ENCODE measurements at places on chromosomes 2 and 18. TPM values are rescaled to one million over a fixed set of nuclear protein-coding genes. Genes with fewer than 3 reads are reported as not detected.

GRCh38 chr2:60641811-60642788, 88.6 kb upstream of the BCL11A start:
- no peak for DNase-seq

The PTCD3 gene
- total RNA-seq, result 59.6 TPM

GRCh38 chr2:239805414-239805813, 219.7 kb downstream of the NDUFA10 start:
- no peak for DNase-seq

DNA sequence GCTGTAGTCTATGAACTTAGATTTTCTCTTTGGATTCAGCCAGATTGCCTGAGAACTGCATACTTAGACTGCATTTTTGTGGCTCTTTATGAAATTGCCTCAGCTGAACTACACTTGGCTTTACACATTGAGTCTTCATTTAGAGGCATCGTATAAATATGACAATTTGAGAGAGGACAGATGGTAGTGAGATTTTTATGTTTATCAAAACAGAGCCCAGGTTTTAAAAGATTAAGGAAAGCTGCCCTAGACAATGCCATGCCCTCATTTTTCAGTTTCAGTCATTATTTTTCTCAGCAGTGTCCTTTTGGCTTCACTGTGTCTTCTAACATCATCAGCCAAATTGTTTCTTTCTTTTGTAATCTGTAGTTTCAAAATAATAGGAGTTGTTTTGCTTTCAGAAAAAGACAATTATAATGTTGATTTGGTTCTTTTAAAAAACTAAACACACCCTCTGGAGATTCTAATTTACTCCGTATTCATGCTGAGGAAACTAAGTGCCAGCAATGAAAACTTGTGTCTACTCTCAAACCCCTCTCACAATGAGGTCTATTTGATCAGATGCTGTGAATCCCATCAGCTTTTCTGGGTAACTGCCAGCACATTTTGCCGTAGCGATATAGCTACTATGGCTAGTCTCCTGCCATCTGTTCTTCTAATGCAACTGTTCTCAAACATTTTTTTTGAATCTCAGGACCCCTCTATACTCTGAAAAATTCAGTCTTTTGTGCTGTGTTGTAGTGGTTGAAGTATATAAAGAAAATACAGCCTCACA, 46.2 kb downstream of the TWSG1 start:
- no peak for DNase-seq

The TMEFF2 gene
- not detected for total RNA-seq

DNA sequence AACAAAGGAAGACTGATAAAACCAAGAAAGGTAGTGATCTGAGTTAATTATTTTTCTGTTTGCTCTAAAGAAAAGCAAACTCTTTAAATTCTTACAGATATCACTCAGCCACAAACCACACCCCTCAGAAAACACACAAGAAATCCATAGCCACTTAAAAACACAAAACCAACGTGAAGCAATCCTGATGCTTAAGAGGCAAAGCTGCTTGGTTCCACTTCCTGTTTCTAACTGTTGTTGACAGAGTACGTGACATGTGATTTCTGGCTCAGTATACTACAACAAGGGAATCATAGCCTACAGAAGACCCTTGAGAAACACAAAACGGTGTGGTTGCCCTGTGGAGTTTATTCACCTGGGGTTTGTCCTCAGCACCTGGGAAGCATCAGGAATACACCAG, 240.9 kb upstream of the APCDD1 start:
- DNase-seq, result no peak

The CD302 gene
- 71.2 TPM for total RNA-seq

GRCh38 chr18:7021994-7022840, 95.4 kb downstream of the LAMA1 start:
- no peak for DNase-seq

DNA sequence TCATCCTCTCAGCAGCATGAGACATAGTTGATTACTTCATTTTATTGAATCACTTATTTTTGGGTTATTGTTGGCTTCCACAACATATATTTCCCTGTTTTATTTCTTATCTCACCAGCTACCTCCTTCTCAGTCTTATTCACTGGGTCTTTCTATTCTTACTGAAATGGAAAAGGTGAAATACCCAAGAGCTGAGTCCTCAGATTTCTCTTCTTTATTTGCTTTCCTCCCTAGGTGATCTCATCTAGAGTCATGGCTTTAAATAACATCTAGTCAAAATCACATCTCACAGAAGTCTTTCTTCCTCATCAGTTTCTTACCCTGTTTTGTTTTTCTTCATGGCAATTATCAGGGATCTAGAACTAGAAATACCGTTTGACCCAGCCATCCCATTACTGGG, 105.0 kb upstream of the RBBP8 start:
- no peak for DNase-seq

DNA sequence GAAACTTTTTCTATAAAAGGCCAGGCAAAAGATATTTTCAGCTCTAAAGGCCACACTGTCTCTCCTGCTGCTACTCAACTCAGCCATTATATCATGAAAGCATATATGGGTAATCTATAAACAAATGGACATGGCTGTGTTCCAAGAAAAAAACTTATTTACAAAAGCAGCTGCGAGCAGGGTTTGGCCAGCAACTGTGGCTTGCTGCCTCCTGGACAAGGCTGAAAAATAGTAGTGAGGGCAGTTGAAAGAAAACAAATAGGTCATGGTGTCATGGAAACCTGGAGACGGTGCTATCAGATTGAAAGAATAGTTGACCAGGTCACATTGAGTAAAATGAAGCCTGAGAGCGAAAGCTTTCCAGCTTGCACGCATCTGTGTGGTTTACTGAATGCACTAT, 89.2 kb upstream of the LRATD1 start:
- DNase-seq, result no peak

DNA sequence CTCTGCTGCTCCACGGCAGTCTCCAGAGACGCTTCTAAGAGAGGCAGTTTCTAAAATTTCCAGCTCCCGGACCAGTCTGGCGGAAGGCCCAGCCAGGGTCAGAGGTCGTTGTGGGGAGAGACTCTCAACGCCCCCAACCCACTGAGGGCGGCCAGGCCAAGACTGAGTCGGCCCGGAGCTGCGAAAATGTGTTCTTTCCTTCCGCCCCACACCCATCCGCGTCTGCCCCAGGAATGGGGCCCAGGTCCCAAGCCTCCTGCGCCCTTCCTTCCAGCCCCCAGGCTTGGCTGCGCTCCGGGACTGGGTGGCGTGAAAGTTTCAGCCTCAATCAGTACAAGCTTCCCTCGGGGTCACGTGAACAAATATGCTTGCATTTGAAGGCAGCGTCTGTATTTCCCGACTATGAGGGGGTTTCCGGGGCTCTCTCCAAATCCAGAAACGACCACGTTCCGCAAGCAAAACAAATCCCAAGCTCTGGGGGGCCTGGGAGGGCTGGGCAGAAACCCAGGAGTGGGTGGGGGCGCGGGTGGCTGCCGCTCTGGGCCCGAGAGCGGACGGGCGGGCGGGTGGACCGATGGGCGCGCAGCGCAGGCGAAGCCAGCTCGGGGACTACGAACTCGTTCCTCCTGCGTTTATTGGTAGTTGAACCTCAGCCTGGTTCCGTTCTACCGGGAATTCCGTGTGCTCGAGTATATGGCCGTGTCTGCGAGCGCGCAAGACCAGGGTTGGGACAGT, 3.3 kb downstream of the HOXD3 start:
- DNase-seq, result peak; percentile 76

The LHCGR gene
- total RNA-seq, result 0.42 TPM

DNA sequence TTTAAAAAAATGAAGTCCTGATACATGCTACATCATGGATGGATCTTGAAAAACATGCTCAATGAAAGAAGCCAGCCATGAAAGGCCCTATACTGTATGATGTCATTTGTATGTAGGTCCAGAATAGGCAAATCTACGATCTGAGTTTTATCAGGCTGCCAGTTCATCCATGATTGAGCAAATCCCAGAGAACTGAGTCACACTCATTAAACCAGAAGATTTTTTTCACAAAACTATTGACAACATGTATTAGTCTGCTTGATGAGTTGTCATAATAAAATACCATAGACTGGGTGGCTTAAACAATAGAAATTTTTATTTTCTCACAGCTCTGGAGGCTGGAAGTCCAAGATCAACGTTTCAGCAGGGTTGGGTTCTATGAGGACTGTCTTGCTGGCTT, 130.7 kb downstream of the MREG start:
- no peak for DNase-seq

DNA sequence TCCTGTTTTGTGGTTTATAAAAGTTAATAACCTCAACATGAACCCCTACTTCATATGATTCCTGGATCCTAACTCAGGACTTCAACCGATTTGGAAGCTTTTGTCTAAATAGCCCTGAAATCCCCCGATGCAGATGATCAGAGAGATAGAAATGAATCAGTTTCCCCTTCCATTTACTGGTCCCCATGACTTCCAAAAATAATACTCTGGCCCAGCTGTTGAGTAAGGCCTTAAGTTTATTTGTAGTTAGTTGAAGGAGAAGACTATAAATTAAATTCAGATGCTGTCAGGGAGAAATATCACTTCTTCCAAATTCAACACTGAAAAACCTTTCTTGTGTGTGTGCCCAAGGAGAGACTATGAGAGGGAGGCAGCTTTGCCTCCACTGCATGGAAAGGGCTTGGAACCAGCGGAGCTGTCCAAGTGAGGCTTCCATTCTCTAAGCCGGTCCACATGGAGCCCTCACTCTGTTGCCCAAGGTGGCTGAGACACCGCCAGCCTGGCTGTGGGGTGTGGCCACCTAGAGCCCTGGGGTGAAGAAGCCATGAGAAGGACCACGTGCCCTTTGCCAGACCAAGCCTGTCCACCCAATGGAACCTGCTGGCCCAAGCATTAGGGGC, 53.6 kb downstream of the PIEZO2 start:
- no peak for DNase-seq

The EN1 gene
- total RNA-seq, result not detected

GRCh38 chr2:159145745-159146354, 140.7 kb downstream of the WDSUB1 start:
- DNase-seq, result no peak

GRCh38 chr2:96912346-96913116, 42.7 kb upstream of the SEMA4C start:
- no peak for DNase-seq

- DNase-seq, result no peak
Observed at GRCh38 chr18:34643989-34644388, 66.1 kb upstream of the DTNA start.

DNA sequence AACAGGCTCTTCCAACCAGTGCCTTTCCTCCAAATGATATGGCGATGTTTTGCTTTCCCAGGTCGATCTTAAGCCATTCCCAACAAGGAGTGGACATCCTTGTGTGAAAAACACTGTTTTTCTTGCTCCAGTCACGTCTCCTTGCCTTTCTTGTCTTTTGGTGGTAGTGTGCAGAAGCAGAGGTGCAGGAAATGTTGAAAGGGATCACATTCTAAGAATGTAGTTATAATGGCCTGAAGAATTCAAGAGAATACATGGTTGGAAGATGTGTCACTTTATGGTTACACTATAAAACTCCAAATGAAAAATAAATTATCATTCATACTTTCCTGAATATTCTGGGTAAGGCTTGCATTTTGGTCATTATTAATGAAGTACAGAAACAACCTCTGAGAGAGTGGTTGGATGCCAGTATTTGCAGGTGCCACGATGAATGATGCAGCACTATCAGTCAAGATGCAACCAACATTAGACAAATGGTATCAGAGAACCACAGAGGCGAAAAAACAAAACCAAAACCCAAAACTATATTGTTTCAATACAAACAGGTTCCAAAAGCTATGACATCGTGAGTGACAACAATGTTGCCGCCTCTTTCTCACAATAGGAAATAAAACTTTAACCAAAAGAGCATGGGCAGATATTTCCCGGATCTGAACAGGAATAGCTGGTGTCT, 27.5 kb upstream of the POLE4 start:
- DNase-seq, result no peak

GRCh38 chr2:61423714-61424113, 47.2 kb downstream of the USP34 start:
- no peak for DNase-seq

GRCh38 chr2:138928374-138929021, 148.3 kb upstream of the NXPH2 start:
- DNase-seq, result no peak

GRCh38 chr2:42935692-42936671, 143.6 kb upstream of the HAAO start:
- DNase-seq, result no peak

The ANKRD30BL gene
- total RNA-seq, result not detected

The HJURP gene
- total RNA-seq, result 1.1 TPM

The SGPP2 gene
- not detected for total RNA-seq

The IL1R2 gene
- total RNA-seq, result 38.3 TPM

GRCh38 chr2:162749994-162750393, 88.6 kb downstream of the KCNH7 start:
- no peak for DNase-seq

- no peak for DNase-seq
Observed at GRCh38 chr2:25259737-25260124, 82.0 kb downstream of the DNMT3A start.

GRCh38 chr2:231717281-231718171, 9.2 kb downstream of the PTMA start:
- peak; percentile 68 for DNase-seq

The FAM110C gene
- 3.4 TPM for total RNA-seq

DNA sequence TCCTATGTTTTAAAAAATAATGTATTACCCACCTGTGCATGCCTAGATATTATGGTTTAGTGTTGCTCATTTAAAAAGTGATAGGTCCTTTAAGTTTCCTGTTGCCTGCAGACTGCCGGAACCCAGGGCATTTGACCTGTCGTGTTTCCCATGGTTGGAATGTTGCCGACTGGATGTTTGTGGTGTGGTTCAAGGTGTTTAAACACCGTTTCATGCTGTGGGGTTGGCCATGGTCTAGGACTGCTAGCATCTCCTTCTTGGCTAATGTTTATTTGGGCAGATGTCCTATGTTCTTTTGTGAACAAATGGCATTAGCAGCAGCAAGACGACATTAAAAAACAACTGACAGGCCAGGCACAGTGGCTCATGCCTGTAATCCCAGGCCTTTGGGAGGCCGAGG, 92.9 kb upstream of the LMAN1 start:
- DNase-seq, result no peak

The HMSD gene
- 0.60 TPM for total RNA-seq

DNA sequence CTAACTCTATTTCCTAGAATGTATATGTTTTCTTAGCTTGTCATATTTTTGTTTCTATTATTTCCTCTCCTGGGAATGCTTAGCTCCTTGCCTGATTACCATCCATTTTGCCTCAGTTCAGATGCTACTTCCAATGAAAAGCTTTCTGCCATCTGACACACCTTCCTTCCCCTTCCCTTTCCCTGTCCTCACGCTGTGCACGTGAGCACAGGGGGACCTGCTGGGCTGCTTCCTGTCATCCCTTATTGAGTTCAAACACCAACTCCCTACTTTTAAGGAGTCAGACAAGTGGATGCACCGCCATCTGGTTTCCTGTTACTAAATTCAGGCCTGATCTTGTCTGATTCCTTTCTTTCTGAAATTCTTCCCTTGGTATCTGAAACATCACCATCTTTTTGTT, 2.4 kb upstream of the INO80C start:
- no peak for DNase-seq

The SOX11 gene
- 0.03 TPM for total RNA-seq

The KCTD1 gene
- 13.2 TPM for total RNA-seq

The FTCDNL1 gene
- total RNA-seq, result 1.7 TPM

The GPR45 gene
- not detected for total RNA-seq

DNA sequence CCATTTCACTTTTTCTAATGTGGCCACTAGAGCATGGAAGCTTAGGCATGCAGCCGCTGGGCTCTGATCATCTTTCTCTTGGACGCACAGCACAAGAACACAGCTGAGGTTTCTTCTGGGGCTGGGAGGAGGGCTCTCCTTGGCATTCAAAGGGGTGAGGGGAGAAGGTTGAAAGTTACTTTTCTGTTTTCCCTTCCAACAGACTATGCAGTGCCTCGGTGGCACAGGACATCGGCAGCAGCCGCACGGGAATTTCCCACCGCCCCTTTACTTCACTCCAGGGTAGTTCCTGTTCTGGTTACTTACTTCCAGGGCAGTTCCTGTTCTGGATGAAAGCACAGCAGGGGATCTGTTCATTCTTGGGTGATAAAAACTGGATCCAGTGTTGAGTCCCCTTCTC, 18.9 kb upstream of the MAL start:
- DNase-seq, result peak; percentile 7
